ENCODE measurements at places on chromosomes 6 and 20.

DNA sequence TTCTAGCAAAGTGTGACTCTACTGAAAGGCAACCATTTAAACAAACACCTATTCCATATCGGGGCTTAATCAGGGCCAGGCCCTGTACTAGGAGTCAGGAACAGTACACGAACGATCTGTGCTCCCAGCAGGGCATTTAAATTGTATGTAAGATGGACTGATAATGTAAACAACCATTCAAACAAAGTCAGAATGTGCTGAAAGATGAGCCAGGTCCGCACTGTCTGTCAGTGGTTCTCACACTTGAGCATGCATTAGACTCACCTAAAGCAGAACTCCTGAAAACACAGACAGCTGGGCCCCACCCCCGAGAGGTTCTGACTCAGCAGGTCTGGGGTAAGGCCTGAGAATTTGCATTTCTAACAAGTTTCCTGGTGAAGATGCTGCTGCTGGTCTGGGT is 81.6 kb downstream of the PXDC1 start:
- peak; percentile 2 for DNase-seq

- peak; percentile 73 for DNase-seq
Measured at GRCh38 chr6:12336121-12336971, 46.2 kb downstream of the EDN1 start.

- DNase-seq: no peak
Measured at GRCh38 chr6:16832043-16832567, 70.8 kb upstream of the ATXN1 start.

GRCh38 chr20:17169585-17170136 is 57.2 kb upstream of the PCSK2 start:
- no peak for DNase-seq

GRCh38 chr20:58596244-58596643 is 54.8 kb upstream of the STX16 start:
- DNase-seq: no peak

- DNase-seq: no peak
Measured at GRCh38 chr20:25686081-25687067, 10.3 kb downstream of the ZNF337 start.

DNA sequence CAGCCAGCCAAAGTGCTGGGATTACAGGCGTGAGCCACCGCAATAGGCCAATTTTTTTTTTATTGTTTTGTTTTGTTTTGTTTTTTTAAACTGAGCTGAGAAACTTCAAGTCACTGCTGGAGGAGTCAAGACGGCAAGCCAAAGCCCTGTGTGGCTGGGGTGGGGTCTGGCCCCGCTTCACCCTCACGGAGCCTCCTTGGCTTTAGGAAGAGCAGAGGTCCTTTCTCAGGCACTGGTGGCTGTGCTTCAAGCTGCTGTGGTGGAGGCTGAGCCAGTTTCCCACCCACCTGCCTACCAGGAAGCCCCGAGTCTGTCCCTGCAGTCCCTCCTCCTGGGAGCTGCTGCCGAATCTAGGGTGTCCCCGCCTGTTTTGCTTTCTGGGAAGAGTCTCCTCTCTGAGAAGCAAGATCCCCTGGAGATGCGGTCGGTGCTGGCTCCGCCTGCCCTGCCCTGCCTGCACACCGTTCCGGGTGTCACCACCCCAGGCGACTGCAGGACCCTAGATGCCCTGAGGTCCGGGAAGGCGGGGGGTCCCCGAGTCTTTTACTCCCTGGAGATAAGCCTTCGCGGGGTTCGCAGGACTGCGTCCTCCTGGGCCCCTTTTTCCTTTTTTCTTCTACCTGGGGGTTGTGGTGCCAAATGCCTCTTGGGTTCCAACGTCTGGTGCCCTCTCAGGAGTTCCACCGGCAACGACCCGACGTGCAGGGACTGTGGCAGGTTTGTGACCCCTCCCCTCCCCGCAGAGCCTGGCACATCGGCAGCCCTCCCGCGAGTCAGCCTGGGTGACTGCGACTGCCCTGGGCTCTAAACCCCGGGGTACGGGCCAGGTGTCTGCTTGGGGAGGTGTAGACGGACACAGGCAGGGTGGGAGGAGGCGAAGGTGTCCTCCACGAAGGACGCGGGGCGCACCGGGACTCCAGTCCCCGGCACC is 100.7 kb downstream of the TAF4 start:
- no peak for DNase-seq
